Stimulated activated CD4-positive, alpha-beta T cell treated with anti-CD3 and anti-CD28 coated beads, Interleukin-15, amount 100 ng/mL, for 1 hour (primary cell): ENCODE measurements at places on chromosomes 12 and 14.

- DNase-seq, result no peak
Observed at GRCh38 chr12:102528111-102528510, 47.7 kb upstream of the IGF1 start.

DNA sequence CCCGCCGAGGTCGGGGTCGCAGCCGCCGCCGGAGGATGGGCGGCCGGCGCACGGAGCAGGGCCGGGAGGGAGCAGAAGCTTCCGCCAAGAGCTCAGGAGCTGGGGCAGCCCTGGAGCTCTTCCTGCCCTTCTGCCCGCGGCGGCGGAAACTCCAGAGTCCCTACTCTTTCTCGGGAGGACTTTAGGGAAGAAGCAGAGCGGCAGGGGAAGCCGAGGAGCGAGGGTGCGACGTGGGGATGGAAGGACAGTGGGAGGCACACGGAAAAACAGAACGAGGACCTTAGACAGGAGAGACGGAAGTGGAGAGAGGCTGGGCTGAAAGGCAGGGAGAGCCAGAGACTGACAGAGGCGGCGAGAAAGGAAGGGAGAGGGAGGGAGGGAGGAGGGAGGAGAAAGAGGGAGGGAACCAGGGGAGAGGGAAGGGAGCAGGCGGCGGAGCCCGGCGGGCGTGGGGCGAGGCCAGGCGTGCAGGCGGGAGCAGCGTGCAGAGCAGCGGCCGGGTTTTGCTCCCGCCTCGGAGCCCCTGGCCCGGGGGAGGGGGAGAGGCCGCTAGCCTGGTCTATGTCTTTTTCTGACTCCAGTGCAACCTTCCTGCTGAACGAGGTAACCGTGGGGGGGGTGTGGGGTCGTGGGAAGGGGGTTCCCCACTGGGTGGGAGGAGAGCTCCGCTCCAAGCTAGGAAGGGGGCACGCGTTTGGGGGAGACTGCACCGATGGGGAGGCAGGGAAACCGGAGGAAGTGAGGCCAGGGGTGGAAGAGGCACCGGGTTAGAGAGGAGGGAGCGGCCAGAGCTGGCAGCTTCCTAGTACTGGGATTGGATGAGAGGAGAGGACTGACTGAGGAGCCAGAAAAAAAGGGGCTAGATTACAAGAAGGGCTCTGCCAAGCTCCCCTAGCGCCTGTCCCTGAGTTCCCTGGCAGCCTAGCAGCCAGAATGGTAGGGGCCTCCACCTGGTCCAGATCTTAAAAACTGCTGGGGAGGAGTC, 2.9 kb upstream of the CACNB3 start:
- no peak for DNase-seq

DNA sequence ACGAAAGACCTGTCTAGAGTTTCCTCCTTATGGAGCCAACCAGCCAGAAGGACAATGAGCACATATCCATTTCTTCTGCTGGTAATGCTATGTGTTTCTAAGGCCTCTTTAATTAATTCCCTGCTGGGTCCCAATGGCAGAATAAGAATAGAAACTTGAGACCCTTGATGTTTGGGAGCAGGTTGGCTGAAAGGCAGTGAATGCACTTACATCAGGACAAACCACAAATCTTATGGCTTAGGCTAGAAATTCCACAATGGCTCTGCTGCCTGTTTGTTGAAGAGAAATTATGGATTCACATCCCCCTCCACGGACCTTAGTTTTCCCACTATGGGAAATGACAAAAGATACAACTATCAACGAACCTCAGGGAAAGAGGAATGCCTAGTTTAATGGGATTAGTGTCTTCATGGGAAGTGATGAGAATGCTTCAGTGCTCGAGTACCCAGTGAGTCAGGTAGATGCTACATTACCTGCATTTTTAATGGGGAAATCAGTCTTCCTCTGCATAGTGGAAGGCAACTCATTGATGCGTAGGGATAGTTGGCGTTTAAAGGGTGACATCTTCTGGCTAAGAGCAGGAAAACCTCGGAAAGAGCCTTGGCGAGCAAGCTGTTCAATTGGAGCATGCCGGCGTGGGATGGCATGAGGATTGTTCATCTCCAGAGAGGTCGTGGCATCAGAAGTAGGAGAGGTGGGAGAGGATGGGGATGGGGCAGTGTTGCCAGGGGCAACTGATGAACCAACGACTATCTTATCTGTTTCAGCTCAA, 46.5 kb downstream of the PAPLN start:
- no peak for DNase-seq

GRCh38 chr14:50816395-50817047, 14.4 kb downstream of the NIN start:
- no peak for DNase-seq

DNA sequence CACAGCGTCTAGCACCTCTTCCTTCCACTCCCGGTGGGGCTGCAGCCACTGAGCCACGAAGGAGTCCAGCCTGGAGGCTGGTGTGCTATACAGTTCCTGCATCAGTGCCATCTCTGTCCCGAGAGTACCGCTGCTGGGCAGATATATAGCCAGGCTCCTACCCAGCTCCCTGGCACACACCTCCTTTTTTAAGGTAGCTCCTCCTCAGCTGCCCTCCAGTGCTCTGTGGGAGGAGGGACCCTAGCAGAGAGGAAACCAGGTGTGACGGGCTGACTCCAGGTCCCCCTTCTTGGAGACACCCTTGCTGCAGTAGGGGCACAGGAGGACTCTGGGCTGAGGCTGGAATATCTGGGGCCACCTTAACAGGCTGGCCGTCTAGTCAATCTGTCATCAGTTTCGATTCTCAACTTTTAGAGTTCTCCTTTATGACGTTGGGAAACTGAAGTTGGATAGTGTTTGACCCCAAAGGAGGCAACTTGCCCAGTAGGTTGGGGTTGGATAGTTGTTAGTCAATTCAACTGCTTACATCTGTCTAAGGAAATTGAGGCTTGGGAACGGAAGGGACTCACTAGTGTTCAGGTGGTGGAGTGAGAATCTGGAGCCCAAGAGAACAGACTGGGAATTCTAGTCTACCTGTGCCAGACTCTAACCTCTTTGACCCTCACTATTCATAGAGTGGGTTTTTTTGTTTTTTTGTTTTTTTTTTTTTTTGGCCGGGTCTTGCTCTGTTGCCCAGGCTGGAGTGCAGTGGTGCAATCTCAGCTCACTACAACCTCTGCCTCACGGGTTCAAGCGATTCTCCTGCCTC, at the start of gene OASL:
Gene OASL (minus strand): TSS at position 386 of the 808 bp plus-strand sequence. CDS start 275 bp downstream, at position 111.
- peak; percentile 38 for DNase-seq

DNA sequence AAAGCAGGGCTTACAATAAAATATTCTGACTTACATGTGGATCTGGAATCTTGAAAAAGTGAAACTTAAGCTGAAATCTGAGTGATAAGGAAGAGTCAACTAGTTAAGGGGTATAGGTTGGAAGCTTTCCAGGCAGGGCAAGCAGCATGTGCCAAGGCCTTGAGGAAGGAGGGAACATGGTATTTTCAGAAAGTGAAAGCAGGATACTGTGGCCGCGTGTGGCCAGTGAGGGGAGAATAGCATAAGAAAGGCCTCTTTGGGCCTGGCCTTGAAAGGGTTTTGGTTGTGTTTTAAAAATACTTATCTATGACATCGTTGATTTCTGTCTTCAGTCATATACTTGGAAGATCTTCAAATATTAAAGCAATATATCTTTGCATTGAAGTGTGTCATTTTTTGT, 213.4 kb downstream of the AKAP6 start:
- DNase-seq, result no peak

GRCh38 chr12:54285150-54286041, 4.9 kb downstream of the HNRNPA1 start:
- no peak for DNase-seq

GRCh38 chr14:73007835-73008234, 19.1 kb downstream of the ZFYVE1 start:
- DNase-seq, result no peak

- DNase-seq, result no peak
Observed at GRCh38 chr14:23621204-23621931, 14.8 kb upstream of the DHRS2 start.

- DNase-seq, result no peak
Observed at GRCh38 chr12:124705545-124706138, 138.2 kb upstream of the NCOR2 start.

GRCh38 chr12:98606359-98606988, 13.0 kb downstream of the SLC25A3 start:
- no peak for DNase-seq

GRCh38 chr14:70100071-70100470, 88.7 kb downstream of the SLC8A3 start:
- DNase-seq, result no peak

GRCh38 chr12:110846615-110847566, at the start of gene CCDC63:
TSS of gene CCDC63 (plus strand) at chr12:110846987. CDS start at chr12:110852955, 5,968 bp downstream.
- peak; percentile 11 for DNase-seq

DNA sequence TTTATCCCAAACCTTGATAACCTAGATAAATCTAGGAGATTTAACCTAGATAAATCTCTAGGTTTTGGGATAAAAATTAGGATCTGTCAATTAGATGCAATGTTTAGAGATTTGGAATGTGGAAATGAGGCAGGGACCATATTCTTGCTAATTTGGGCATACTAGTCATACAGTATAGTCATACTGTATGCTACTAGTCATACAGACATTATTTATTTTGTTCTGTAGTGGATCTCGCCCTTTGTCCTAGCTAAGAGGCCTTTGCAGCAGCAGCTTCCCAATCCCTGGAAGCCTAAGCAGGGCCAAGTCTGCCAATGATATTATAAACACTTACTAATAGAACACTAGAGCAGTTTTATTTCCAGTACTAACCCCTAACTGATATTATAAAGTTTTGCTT, 136.4 kb downstream of the CEP128 start:
- DNase-seq, result no peak

DNA sequence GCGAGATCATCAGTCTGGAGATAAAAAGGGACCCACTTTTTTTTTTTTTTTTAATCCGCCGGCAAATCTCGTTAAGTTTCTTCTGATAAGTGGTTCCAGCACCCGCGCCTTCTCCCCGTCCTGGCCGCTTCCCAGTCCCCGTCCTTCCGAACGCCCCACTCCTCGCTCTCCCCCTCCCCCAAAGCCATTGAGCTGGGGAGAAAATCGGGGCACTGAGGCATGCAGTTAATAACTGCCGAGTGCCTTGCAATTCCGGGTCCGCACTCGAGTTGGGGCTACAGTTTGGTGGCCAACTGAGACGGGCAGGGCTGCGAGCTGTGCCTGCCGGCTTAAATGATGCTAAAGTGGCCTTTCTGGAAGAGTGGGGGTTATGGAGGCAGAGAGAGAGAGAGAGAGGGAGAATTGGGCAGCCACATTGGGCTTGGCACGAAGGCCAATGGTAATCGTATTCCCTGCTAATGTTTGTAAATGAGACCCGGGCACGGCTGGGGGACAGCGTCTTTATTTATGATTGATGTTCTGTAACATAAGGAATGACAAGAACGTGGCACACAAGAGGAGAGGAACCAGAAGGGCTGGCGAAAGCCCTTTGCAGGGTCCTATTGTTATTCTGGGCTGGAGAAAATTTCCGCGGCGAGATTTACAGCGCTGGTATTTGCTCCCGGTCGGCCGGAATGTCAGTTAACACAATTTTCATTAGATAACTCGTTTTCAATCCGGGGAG, 115.4 kb upstream of the MYL2 start:
- DNase-seq, result no peak

GRCh38 chr12:75754698-75755097, 243.3 kb upstream of the KRR1 start:
- no peak for DNase-seq

DNA sequence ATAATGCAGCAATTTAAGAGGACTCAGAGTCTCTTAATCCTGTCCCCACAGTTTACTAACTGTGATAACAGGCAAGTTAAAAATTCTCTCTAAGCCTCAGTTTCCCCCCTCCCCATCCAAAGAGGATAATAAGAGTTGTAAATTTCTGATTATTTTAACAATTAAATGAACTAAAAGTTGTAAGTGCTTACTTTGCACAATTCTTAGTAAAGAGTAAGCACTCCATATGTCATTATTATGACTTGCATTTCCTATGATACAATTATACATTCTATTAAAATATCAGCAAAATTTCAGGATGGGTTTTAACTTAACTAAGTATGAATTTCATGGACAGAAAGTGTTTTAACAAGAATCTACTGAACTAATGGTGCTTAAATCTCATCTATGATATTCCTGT, 80.1 kb downstream of the NELL2 start:
- no peak for DNase-seq

DNA sequence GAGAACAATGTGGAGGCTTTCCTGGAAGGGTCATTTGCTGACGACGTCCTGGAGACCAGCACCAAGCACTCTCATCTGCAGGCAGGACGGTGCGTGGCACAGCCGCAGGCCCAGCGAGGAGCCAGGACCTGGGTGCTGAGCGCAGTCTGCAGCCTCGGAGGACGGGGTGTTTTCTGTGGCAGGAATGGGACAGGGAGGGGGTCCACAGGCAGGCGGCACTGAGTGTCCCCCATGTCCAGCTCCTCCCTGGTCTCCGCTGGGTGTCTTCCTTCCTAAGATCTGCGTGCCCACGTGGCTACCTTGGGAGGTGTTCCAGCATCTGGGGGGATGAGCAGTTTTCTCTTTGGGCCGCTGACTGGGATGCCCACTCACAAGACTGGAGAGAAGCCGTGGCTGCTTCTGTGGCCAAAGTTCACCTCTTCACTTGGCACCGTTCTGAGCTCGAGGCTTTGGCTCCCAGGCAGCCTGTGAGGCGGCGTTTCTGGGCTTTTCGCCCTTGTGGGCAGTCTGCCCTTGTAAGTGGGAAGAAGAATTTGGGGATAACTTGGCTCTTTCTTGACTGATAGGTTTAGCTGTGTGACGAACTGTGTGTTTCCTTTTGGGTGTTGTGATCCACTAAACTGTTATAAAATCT, 72.2 kb downstream of the NOC4L start:
- no peak for DNase-seq

GRCh38 chr12:91940322-91940721, 205.3 kb downstream of the BTG1 start:
- no peak for DNase-seq

DNA sequence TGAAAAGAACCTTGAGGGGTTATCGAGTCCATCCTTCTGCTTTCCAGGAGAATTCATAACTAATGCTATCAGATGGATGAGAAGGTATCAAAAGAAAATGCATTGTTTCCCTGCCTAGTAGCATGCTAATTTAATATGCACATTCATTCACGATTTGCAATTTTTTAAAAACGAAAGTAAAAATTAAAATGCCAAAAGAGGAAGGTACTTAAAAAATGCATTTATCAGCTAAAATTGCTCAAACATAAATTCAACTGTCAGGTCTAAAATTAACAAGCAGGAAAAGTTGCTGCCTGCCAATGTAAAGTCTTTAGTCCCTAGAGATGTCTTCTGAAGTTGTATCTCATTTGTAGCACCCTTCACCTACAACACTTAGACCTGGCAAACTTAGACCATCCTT, 7.9 kb downstream of the ATF7 start:
- DNase-seq, result no peak

- DNase-seq, result no peak
Observed at GRCh38 chr14:95690815-95691214, 4.6 kb downstream of the TCL1B start.

DNA sequence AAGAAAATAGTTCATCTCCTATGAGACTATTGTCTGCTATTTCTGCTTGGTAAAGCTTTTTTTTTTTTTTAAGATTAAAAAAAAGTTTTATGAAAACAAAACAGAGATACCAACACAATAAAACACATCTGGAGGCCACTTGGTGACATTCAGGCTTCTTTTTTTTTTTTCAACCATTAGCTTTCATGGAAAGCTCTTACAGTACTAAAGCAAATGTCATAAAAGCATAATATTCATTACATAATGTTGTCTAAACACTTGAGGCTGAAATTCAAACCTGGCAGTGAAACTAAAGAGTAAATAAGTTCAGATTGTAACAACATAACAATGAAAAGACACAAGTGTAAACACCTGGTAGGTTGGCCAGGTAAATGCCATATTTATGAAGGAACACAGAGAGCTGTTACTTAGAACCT, 14.7 kb downstream of the PRICKLE1 start:
- no peak for DNase-seq
